ENCODE measurements at places on chromosomes 5 and 9. TPM values are rescaled to one million over a fixed set of nuclear protein-coding genes. Genes with fewer than 3 reads are reported as not detected.

- DNase-seq = no peak
Observed at GRCh38 chr5:139664727-139665351, 16.7 kb downstream of the CXXC5 start.

- DNase-seq = no peak
Observed at GRCh38 chr9:133421615-133422542, at the start of gene ADAMTS13. Gene ADAMTS13 (plus strand): TSS chr9:133422367. CDS start chr9:133422444, 77 bp downstream.

Gene CTSL
- 117 TPM for total RNA-seq

DNA sequence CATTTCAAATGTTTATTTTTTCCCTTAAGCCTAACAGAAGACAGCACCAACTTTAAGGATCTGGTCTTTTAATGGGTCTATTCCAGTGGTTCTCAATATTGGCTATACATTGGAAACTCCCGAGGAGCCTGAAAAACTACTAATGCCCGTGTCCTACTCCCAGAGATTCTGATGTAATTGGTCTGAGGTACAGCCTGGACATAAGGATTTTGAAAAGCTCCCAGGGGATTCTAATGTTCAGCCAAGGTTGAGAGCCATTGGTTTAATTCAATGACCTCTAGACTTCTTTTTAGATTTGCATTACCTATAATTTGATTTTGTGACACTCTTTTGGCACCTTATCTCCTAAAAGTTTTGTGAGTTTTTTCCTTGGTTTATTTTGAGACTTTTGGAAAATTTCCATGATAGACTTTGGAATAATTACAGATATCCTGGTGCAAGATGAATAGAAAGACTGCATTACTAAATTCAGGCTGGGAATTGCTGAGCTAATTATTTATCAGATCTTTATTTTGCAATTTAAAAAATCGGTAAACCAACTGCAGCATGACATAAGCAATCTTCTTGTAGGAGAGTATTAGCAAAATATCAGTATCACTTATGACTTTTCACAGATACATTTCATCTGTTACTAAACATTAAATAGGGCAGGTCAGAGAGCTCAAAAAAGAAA, 91.5 kb upstream of the ELL2 start:
- no peak for DNase-seq

Gene SPATA6L
- 0.47 TPM for total RNA-seq

DNA sequence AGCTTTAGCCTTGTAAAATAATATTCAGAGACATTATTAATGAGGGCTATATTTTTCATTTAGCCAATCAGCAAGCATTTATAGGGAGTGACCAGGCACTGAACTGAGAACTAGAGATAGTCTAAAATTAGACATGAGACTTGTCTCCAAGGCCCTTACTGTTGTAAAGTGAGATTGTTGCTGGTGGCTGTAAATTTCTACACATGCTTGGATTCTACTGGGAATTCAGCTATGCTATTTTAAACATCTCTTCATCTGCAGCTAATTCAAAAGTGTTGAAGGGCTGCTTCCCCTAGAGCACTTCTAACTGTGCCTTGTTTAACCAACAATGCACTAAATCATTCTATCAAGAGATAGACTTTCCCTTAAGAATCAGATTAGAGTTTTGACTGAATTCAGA, 67.4 kb downstream of the CHSY3 start:
- no peak for DNase-seq

GRCh38 chr5:124252747-124253146, 493.7 kb downstream of the ZNF608 start:
- no peak for DNase-seq

DNA sequence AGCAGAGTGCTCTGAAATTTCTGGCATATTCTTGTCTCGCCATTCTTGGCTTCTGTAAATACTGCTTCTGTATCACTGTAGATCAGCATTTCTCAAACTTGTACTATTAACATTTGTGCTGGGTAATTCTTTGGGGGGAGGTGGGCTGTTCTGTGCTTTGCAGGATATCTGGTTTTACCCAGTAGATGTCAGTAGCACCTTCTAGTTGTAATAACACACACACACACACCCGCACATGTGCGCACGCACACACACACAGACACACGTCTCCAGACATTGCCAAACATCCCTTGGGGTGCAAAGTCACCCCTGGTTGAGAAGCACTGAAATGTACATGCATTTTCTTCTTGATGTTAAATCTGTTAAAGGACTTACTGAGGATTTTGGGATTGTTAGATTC, 304.1 kb downstream of the MAT2B start:
- DNase-seq = no peak

- no peak for DNase-seq
Observed at GRCh38 chr5:11007269-11007870, 246.3 kb upstream of the DAP start.

- DNase-seq = no peak
Observed at GRCh38 chr9:886886-887285, 45.4 kb downstream of the DMRT1 start.

- peak; percentile 46 for DNase-seq
Observed at GRCh38 chr5:140114341-140115185, 654 bp downstream of the PURA start.

Gene DRD1
- total RNA-seq = 0.80 TPM

DNA sequence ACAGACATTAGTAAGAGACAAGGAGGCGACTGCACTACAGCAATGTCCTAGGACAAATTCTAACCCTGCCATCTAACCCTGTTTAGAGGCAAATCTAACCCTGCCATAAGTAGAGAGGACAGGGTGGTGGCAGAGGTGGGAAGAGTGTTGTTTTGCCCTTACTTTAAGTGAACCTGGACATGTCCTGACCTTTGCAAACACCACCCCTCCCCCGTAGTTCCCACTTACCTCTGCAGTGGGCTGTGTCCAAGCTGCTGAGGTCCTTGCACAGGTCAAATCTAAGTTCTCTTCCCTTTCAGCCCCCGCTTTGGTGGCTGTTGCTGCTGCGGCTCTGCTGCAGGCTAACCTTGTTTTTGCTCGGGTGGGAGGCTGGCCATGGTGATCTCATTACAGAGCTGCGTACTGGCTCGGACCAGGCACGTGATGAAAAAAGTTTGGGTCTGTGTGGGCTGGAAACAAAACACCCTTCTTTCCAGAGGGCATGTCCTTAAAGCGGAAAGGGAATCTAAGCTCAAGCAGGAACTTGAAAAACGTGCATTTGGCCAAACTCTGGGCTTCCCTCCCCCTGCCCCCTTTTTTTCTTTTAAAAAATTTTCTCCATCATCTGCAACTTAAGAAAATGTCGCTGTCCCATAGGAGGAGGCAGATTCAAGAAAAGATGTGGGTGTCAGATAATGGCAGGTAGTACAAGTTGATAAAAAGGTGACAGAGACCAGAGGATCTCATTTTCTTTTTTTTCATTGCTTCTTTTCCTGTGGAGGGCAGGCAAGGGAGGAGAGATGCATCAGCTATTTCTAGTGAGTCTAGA, at the start of gene FAXDC2:
Gene FAXDC2, minus strand, starts transcription at position 349 of the 808 bp plus-strand sequence. CDS start 12,425 bp downstream, outside the sequence.
- no peak for DNase-seq

DNA sequence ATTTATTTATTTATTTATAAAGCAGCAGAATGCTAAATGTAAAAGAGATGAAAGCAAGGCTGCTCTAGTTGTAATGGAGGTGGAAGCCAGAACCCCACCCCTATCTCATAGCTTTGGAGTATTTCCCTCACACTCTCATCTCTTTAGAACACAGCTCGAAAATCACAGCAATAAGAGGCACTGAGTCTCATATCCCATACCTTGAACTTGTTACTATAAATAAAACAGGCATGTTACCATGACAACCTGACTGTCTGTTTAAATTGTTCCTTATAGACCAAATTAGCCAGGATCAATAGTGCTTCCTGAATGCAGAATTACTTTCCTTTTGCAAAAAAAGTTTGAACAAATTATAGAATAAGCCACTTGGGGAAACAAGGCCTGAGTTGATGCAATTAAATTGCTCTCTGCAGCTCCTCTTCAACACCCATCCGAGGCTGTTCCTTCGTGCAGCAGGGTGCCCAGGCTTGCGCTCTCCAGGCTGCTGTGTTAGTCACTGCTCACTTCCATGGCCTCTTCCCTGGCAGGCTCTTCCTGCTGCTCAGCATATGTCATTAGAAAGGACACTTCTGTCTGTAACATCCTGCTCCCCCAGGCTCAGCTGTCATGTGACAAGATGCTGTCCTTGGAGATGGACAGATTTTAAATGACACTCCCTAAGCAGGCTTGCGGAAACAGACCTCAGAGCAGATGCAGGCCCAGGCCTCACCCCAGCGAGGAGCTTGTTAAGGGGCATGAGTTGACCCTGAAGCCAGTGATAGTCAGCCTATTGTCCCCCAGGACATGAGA, 120.2 kb downstream of the CARTPT start:
- DNase-seq = no peak

- no peak for DNase-seq
Observed at GRCh38 chr9:77462066-77462465, 186.1 kb downstream of the GNA14 start.

Gene CCT5
- total RNA-seq = 356 TPM

Gene SHLD3
- total RNA-seq = 5.1 TPM

Gene AGXT2
- total RNA-seq = not detected
